GM06990 (cell line): ENCODE measurements at places on chromosomes 1 and 21.

DNA sequence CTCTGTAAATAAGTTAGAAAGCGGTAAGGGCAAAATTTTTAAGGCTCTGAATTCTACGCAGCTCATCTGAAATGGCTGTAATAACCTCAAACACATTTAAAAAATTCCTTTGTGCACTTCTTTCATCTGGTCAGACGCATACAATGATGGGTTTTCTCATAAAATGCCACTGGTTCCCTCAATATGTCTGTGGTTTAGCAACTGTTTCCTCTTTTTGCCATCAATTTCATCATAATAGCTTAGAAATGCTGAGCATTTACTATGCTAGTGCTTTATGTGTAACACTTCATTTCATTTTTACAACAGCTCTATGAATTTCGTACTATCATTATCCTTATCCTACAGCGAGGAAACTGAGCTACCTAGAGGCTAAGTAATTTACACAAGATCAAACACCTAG, 35.3 kb upstream of the DMRTA2 start:
- DNase-seq = no peak

DNA sequence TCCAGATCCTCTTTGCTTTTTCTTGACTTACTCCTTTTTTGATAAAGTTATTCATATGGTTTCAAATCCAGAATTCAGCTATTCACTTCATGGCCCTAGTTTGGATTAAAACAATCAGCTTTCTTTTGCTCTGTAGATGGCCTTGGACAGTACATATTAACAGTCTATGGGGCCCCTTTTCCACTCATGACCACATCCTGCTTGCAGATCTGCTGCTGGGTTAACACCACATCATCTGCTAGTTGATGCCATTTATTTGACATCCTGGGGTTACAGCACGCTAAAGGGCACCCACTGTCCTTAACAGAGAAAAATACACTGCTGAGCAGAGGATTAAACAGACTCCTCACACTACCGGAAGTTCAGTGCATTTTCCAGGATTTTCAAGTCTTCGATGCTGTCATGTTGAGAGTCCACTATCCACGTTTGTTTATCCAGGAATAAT, 941 bp upstream of the IFI16 start:
- peak; percentile 46 for DNase-seq

DNA sequence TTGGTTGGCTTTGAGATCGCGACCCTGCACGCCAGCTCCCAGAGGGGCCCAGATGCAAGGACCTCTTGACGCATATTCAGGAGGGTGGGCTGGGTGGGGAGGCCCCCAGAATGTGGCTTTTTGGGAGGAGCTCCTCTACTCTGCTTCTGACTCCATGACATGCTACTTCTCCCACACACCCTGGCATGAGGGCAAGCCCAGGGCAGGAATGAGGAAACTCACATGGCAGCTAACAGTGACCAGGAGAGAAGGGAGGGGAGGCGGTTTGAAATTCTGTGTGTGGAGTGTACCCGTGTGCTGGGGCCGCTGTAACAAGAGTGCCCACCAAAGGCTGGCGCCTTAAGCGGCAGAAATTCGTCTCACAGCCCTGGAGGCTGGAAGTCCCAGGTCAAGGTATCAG, 61.3 kb upstream of the GPR153 start:
- no peak for DNase-seq

GRCh38 chr21:43865540-43866259, 677 bp downstream of the AGPAT3 start:
- peak; percentile 63 for DNase-seq

GRCh38 chr1:1881727-1882126, 9.2 kb downstream of the GNB1 start:
- DNase-seq = no peak
